GM12864 (cell line): ENCODE measurements at places on chromosomes 2 and 18.
A peak's percentile ranks its signal among the peaks of the same experiment; 100 is the strongest.

DNA sequence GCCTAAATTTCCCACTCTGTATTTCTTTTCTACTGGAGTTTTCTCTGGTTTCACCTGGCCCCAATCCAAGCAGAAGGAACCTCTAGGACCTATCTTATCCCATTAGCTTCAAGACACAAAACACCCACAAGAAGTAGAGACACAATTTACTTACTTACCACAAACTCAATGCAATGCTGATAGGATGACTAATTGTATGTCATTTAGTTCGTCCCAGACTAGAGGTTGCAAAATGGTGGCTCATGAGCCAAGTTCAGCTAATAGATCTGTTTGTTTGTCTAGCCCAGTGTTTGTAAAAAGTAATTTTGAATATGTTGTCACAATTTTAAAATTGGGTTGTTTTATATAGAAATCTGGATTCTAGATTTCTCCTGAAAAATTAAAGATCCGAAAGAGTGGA, 34.7 kb upstream of the ZSWIM2 start:
- no peak for DNase-seq

- no peak for DNase-seq
These were observed 60.1 kb upstream of the DLX2 start for GRCh38 chr2:172162739-172163336.

DNA sequence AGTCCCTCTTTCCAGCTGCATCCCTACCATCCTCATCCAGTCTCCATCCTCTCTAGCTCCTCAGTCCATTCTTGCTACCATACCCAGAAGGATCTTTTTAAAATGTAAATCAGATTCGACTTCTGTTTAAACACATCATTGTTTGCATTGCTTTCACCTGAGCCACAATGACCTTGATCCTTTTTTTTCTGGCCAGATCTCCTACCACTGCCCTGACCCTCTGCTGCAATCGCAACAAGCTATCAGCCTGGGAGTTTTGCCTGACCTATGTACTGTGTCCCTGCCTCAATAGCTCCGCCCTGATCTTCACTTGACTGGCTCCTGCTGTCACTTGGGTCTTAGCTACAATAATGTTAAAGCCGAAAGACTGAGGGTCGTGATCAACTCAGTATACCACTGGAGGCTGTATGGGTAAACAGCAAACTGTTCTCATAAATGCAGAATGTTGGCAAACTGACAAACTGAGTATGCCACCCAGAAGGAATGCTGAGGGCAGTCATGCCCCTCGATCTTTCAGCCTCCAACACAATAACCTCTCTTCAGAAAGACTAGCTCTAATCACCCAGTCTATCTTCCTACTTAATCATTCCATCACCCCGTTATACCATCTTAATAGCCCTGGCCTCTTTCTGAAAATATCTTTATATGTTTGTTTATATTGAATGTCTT, 2.6 kb upstream of the RBM43 start:
- no peak for DNase-seq

DNA sequence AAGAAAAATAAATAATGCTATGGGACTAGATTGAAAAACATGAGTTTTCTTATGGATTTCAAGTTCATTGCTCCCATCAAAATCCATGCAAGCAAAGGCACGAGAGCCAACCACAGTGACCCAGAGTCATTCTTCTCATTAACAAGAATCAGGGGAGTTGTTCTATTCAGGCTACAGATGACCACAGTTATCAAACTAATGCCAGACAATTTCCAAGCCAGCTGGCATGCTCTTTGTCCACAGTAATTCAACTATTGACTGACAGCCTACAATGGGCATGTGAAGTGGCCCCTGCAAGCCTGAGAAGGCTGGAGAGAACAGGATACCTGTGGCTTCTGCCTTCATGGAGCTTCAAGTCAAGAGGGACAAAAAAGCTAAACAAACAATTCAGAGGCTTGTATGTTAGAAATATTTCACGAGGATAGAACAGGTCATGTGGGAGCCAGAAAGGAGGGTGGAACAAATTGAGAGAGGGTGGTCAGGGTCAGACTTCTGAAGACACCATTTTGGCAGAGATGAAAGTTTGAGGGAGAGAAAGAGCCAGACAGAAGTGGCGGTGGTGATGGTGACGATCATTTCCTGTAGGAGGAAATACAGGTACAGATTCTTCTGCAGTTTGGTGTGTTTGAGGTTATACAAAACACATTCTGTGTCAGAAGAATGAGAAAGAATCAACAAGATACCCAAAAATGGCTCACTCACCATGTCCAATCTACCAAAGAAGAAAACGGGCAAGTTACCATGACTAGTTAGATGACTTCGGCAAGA, 732.4 kb downstream of the RNF144A start:
- DNase-seq, result no peak

DNA sequence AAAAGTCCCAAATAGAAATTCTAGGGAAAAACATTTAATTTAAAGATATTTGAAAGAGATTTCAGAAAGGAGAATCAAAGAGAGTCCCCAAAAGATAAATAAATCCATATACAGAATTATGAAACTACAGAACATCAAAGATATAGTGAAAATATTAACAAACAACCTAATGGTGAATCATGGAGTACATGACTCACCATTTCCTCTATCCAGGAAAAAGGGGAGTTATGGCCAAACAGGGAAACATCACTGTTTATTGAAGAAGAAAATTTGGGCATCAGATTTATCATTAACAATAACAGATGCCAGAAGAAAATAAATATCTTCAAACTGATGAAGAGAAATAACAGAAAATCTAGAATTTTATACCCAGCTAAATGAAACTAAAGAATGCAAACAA, 448.3 kb downstream of the CDH2 start:
- no peak for DNase-seq

DNA sequence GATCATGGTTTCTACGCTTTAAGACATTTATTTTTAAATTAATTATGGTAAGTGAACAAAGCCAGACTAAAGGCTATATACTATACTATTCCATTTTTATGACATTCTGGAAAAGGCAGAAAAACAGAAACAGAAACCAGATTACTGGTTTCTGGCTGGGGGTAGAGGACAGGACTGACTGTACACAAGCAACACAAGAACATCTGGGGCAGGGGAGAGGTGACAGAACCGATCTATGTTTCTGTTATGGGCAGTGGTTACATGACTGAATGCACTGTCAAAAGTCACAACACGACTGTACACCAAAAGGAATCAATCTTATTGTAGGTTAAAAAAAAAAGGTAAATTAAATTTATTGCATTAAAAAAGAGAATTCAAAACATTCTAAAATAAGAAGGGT, 64.7 kb downstream of the PTPN2 start:
- DNase-seq, result no peak

DNA sequence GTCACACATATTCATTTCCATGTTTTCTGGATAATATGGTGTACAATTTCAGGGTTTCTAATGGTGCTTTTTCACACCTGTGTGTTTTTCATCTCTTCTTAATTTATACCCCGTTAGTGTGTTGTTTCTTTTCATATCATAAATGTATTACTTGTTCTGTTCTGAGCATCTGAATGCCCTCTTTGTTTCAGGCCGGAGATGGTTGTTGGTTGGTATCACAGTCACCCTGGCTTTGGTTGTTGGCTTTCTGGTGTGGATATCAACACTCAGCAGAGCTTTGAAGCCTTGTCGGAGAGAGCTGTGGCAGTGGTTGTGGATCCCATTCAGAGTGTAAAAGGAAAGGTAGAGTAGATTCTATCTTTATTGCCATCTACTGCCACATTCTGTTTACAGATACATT, 45.1 kb upstream of the TBR1 start:
- no peak for DNase-seq

GRCh38 chr2:171855401-171855800, 38.6 kb downstream of the SLC25A12 start:
- DNase-seq, result no peak

- DNase-seq, result no peak
These were observed 349.7 kb upstream of the ST6GAL2 start for GRCh38 chr2:107235491-107236254.

DNA sequence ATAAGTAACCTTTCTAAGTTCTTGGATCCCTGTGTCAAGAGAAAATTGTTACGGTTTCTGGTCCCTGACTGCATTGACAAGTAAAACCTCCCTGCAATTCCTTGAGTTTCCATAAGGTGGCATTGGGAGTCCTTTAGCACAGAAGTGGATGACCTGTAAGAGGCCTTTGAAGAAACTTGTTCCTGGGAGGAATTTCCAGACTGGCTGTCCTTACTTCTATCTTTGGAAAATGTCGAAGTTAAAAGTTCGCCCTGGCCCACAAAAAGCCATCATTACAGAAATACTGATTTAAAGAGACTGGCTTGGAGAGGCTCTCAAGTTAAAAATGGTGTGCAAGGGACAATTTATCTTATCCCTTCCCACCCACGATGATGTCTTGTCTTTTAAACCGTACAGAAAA, 218.4 kb downstream of the CDH20 start:
- DNase-seq, result peak; percentile 37

GRCh38 chr2:54894467-54894866, 155.8 kb downstream of the RTN4 start:
- DNase-seq, result no peak

GRCh38 chr2:8805278-8806210, 31.9 kb downstream of the KIDINS220 start:
- no peak for DNase-seq

GRCh38 chr2:221911890-221912289, 339.8 kb upstream of the EPHA4 start:
- no peak for DNase-seq

DNA sequence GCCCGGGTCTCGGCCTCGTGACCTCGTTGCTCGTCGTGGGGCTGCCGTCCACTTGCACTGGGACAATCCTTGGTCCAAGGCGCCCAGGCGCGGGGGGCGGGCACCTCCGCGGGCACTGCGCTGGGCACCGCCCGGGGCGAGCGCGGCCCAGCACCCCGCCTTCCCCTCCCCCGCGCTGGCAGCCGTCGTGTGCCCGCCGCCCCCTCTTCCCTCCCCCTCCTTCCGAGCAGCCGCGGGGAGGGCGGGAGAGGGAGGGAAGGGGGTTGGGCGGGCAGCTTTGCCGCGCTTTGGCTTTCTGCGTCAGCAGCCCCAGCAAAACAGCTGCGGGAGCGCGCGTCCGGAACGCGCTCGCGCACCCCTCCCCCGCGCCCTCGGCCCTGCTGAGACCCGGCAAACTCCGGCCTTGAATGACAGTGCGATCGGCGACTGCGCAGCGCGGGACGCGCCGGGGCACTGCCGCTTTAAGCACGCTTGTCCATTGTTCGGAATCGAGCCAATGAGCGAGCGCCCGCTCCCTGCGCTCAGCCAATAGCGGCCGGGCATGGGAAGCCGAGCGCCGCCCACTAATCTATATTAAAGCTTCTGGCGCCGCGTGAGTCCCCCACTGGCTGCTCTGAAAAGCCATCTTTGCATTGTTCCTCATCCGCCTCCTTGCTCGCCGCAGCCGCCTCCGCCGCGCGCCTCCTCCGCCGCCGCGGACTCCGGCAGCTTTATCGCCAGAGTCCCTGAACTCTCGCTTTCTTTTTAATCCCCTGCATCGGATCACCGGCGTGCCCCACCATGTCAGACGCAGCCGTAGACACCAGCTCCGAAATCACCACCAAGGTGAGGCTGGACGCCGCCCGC, at the start of gene PTMA:
Gene PTMA (plus strand): TSS at position 599 of the 846 bp plus-strand sequence. CDS start 182 bp downstream, at position 781.
- DNase-seq, result peak; percentile 99

- no peak for DNase-seq
These were observed 50.1 kb downstream of the KIAA2012 start for GRCh38 chr2:202122980-202123720.

- DNase-seq, result no peak
These were observed 9.3 kb upstream of the CD226 start for GRCh38 chr18:69956665-69957620.

GRCh38 chr2:76075126-76075525, 364.4 kb upstream of the GCFC2 start:
- no peak for DNase-seq

- DNase-seq, result no peak
These were observed 106.8 kb upstream of the LYPD6 start for GRCh38 chr2:149223472-149224095.

GRCh38 chr2:127280693-127281092, 13.3 kb downstream of the ERCC3 start:
- DNase-seq, result no peak

- no peak for DNase-seq
These were observed 923 bp downstream of the FIGLA start for GRCh38 chr2:70789304-70790135.

DNA sequence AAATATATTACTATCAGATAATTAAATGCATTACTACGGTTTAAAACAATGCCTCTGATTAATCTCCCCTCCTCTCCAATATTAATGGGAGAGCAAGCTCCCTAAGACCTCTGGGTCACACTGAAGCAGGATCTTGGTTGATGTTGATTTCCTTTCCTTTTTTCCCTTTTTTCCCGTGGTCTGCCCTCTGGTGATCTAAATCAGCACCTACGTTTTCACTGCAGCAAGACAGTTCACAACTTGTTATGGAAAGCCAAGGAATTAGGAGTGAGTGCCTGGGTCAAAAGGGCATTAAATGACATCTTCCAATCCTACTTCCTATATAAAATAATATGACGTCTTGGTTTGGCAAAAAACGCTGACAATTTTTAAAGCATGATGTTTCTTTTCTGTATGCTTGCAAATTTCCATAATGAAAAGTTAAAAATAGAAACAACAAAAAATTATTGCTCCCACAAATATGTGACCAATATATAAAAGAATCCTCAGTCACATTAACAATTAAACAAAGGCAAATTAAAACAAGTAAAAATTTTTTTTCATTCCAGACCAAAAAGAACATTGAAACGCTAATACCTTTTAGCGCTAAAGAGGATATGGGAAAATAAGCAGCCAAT, 7.9 kb upstream of the CFAP36 start:
- DNase-seq, result no peak

GRCh38 chr2:111702119-111702803, 181.7 kb downstream of the ANAPC1 start:
- DNase-seq, result no peak

DNA sequence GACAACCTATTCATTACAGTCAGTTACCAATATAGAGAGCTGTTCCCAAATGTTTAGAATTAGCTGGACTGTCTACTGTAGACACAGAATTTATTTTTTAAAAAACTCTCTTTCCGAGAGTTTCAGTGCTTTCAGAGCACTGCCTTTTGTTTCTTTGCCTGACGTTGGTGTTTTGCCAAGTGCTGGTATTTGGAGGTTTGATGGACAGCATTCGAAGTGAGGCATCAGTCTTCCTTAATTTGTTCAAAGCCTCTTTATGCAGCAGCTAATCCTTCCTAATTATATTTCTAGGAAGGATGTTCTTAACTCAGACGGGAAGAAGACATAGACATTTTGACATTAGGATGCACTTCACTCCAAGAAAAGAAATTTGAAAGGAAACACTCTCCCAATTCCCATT, 83.2 kb downstream of the LTBP1 start:
- no peak for DNase-seq
